Substantia nigra (tissue), 51 donors: ENCODE measurements at places on chromosomes 1 and 21.

DNA sequence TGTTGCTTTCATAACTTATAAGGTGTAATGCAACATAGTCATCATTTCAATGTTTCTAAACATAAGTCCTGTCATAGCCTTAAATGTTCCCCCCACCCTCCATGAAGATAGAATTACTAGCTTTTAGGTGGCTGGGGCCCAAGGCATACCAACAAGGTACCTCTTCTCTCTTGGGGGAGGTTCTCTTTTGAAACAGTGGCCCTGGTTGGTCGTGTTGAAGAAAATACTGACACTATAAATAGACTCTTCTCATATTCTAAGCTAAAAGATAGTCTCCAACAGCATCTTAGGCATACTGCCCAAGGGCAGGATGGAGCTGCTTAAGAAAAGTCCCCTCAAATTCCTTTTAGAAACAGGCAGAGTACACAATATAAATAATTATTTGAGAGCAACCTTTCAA, 255.0 kb downstream of the FAF1 start:
- no peak for DNase-seq

DNA sequence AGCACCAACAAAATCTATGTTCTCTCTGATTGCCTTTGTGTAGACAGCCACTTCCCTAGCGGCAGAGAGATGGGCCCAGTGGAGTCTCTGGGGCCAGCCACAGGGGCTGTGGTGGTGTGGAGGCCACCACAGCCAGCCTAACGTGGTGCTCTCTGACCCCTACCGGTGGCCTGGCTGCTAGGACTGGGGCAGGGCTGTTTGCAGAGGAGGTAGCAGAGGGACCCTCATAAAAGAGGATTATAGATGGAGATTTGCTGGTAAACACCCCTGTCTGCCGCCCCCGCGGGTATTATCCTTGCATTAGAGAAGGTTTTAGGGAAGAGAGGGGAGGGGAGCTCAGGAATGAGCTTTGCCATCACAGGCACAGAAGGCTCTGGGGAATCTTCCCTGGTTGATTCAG, 310.3 kb upstream of the VAMP3 start:
- no peak for DNase-seq

DNA sequence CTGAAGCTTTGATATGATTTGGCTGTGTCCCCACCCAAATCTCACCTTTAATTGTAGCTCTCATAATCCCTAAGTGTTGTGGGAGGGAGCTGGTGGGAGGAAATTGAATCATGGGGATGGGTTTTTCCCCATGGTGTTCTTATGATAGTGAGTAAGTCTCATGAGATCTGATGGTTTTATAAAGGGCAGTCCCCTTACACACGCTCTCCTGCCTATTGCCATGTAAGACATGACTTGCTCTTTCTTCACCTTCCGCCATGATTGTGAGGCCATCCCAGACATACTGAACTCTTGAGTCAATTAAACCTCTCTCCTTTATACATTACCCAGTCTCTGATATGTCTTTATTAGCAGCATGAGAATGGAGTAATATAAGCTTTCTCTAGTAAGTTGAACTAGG, 261.9 kb downstream of the HLX start:
- no peak for DNase-seq

DNA sequence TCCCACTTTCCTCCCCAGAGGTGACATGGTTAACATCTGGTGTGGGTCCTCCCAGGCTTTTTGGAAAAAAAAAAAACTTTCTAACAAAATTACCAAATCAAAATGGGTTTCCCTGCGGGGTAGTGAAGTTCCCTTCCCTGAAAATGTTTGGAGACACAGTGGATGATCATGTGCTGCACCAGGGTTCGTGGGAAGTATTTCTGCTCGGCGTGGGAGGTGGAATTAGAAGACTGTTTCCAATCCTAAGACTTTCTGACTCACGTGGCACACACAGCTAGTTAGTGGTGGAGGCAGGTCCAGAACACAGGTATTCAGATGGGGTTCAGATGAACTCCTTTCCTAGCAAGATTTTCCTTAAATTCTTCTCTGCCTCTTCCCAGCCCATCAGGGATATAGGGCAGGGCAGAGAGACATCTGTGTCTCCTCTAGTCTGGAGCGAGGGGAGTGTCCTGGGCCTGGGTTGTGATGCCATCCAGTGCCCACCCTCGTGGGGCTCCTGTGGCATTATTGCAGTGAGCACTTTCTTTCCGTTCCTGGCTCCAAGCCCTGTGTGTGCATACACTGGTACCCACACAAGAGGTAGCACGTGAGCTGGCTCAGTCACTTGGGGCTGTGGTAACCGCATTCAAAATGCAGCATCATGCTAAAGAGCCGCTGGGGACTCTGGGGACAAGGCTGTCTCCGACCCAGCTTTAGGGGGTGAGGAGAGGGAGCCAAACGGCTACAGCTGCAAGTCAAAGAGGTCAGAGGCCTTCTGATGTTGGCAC, 27.5 kb downstream of the KCNC4 start:
- no peak for DNase-seq

- DNase-seq: no peak
Observed at GRCh38 chr21:39082656-39083376, 100.4 kb downstream of the PSMG1 start.

DNA sequence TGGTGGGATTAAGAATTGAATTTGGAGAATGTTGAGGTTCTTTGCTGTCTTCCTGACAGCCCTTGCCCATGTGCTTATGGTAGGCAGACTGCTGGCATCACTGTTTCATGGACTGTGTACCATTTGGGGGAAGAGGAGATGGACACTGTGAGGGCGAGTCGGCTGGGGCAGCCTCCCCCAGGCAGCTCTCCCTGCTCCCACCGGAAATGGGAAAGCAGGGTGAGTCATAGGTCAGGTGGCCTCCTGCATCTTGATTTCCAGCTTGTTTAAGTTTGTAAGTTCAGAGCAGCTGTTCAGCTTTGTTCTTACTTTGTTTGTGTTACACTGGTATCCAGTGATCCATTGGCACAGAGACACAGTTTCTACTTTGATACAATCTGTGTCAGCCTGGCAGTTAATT, 87.2 kb upstream of the CNIH3 start:
- DNase-seq: no peak
